ENCODE measurements at places on chromosomes 11 and 22.

GRCh38 chr22:45843986-45844385 lies 133.0 kb downstream of the WNT7B start:
- no peak for DNase-seq

GRCh38 chr11:109062445-109062844 lies 359.5 kb upstream of the C11orf87 start:
- no peak for DNase-seq

GRCh38 chr11:95067039-95067840 lies 521 bp downstream of the SRSF8 start:
- DNase-seq = peak; percentile 84

- peak; percentile 58 for DNase-seq
Observed at GRCh38 chr22:17057959-17058814, 26.6 kb upstream of the IL17RA start.

DNA sequence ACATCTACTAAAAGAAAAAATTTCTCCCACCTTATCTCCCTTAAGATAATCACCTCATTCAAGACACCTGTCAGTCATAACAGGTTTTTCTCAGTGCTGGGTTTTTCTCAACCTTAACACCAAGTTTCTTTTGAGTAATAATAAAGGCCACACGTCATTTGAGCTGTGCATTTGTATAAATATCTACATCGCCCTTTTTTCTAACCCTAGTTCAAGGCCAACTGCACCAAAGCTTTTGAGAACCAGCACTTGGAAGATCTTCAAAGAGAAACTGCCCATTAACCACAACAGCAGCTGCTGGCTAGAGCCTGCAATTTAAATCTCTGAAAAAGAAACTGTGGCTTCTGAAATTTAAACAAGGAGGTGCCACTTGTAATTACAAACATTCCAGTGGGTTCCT lies 6.9 kb downstream of the CADM1 start:
- DNase-seq = no peak
